ENCODE measurements at places on chromosomes 6 and 20.

GRCh38 chr6:119156757-119157505 is 78.5 kb upstream of the FAM184A start:
- no peak for DNase-seq

- no peak for DNase-seq
Observed at GRCh38 chr6:169266261-169266660, 12.6 kb upstream of the THBS2 start.

DNA sequence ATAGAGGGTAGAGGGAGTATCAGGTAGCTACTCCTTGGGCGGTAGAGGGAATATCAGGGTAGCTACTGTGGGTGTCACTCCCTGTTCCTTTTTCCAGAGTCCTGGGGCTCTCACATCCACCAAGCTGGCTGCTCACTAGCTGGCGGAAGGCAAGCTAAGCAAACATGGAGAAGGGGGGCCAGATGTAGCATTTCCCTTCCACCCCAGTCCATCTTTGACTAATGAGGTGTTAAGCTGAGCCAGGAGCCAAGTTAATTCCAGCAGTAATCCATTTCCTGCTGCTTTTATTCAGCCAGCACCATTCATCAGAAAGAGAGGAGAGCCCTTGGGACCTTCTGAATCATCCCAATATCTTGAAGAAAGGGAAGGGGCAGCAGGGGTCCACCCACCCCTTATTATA is 330.0 kb downstream of the ZFAND3 start:
- DNase-seq, result no peak

GRCh38 chr6:136604928-136605510 is 54.8 kb upstream of the MAP7 start:
- no peak for DNase-seq

DNA sequence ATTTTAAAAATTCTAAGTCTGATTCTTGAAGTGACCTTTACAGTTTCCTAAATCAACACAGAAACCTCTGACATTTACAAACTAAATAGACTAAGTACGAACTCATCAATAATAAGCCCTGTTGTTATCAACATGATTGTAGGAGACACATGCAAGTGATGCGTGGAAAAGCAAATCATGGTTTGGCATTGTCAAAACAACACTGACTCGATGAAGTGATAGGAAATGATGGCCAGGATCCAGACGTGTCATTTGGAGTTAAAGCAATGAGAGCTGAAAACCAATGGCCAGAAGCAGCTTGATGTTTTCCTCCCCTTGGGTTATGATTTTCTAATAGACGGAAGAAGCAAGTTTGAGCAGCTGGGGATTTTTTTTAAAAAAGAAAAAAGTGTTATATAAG is 117.4 kb upstream of the FAM184A start:
- DNase-seq, result no peak

DNA sequence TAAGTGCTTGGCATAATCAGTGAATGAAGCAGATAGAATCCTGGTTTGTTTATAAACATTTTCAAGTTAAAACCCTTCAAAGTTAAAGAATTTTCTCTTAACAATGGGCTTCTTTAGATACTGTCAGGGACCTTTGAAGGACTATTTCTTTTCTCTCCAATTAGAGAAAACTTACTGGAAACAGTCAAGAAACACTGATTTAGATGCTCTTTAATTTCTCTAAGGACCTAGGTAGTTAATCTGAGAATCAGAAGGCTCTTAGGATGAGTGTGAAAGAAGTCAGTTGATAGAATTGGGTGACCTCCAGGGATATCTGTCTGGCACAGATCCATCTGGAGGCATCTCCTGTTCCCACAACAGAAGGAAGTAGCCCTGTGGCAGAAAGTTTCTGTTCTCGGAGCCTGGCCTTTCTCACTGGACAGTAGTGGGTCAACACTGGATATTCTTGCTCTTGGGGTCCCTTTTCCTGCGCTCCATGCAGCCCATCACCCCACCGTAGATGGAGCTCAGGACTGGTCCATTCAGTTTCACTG is 22.5 kb downstream of the KIAA0408 start:
- no peak for DNase-seq

GRCh38 chr20:59781226-59781625 is 152.2 kb downstream of the SYCP2 start:
- DNase-seq, result no peak

- DNase-seq, result no peak
Observed at GRCh38 chr20:15570156-15570555, 1003.1 kb downstream of the KIF16B start.

DNA sequence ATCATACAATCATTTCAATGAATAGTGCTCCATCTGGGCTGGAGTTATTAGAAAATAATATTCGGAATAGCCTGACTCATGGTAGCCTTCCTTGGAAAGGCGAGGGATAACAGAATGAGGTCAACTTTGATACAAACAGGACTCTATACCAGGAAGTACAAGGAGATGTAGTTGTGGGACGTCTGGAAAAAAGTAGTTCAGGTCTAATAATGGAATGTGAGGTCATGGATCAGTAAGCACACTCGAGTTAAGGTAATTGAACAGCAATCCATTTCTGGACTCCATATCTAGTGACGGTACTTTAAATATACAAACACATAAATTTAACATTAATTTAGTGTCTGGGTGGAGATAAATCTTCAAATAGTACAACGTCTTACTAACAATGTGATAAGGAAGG is 1204.0 kb upstream of the ADGRB3 start:
- no peak for DNase-seq

- DNase-seq, result no peak
Observed at GRCh38 chr20:17878912-17879602, 89.5 kb downstream of the SNX5 start.

DNA sequence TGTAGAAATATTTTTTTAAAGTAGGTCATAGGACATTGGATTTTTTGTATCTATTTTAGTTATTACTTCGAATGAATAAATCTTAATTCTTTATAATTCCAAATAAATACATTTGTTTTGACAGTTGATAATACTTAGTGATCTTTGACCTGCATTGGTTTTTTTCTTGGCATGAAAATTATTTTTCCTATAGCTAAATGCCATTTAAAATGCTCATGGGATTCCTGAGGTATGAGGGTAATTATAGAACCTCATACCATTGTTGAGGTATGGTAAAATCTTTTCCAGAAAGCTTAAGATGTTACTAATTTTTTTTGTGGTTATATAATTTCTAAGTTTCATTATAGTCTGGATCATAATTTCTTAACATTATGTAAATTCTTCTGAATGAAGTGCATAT is 8.3 kb downstream of the PM20D2 start:
- DNase-seq, result no peak

GRCh38 chr20:25389401-25389857 is 1.2 kb downstream of the ABHD12 start:
- DNase-seq, result peak; percentile 3

DNA sequence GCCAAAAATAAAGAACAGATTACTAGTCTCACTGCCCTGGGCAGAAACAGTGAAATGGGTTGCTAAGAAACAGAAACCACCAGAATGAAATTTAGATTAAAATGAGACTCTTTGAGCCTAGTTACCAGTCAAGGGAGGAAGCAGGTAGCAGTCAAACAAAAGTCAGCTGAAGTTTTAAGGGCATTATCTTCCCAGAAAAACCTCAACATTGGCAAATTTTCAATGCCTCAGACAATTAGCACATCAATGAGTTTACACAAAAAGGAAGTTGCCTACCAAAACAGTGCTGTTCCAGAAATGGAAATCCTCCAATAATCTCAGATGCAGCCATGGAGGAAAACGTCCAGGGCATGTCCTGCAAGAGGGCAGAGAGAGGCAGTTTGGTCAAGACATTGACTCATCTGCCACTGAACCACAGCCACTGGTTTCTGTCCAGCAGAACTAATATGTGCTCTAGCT is 399.7 kb upstream of the ADGRB3 start:
- DNase-seq, result no peak

DNA sequence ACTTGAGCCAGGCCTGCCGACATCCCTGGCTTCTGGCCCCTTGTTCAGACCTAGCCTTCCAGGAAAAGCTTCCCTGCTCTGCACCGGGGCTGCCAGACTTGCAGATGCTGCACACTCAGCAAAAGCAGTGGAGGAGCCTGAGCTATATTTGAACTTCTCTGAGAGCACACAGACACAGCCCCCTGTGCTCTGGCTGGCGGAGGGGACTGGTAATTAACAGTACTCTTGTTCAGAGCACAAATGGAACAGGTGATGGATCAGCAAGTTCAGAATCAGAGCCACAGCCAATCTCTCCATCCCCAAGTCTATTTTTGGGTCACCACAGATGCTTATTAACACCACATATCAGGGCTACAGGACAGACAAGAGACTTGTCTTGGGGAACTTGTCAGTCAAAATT is 27.6 kb upstream of the RIMS4 start:
- no peak for DNase-seq

DNA sequence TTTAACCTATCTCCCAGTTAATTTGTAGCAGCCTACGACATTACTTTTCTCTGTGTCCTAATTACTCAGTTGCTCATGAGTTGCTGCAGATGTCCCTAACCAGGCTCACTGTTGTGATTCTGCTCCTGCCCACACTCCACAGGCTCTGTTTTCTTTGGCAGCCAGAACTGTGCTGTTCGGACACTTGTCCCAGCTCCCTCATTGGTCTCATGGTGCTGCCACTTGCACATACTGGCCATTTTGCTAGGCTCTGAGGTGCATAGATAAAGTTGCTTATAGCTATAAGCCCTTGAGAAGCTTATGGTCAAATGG is 55.0 kb downstream of the NOX3 start:
- no peak for DNase-seq

- DNase-seq, result no peak
Observed at GRCh38 chr6:143323729-143324470, 126.6 kb downstream of the ADAT2 start.

Data from effector CD4-positive, alpha-beta T cell (primary cell).